Activated CD8-positive, alpha-beta memory T cell treated with anti-CD3 and anti-CD28 coated beads for 24 hours (primary cell): ENCODE measurements at places on chromosomes 16 and 17.

DNA sequence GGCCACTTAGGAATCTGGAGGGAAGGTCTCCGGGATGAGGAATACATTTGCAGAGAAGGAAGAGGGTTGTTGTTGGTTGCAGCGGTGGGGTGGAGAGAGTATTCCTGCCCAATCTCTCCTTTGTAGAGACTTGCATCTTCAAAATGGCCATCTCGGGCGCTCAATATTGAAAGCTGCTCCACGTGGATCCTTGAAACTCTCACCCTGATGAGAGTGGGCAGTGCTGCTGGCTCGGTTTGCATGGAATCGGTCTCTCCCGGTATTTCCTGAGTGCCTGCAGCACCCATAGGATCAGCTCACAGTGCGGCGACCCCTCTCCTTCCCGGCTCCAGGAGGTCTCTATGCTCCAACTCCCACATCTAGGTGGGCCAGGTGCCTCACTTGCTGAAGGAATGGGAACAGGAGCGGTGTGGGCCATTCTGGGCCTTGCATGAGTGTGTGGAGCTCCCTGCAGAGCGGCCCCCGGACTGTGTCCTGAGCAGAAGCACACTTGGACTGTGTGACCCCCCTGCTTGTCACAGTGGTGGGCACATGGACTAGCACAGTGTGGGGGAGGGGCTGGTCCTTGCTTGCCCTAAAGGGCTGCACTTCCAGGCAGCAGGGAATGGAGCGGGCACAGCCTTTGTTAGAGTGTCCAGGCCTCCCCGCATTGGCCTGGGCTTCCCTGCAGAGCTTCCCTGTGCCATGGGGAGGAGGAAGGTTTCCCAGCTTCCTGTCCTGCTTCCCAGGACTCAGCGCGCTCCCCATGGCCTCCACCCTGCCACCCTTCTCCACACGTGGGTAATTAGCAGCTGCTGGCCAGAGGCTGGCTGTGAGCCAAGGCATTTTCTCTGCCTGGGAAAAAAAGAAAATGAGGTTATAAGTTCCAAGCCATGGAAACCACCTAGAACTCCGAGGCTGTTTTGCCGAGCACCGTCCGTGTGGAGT, 139.3 kb downstream of the IRF8 start:
- no peak for DNase-seq

DNA sequence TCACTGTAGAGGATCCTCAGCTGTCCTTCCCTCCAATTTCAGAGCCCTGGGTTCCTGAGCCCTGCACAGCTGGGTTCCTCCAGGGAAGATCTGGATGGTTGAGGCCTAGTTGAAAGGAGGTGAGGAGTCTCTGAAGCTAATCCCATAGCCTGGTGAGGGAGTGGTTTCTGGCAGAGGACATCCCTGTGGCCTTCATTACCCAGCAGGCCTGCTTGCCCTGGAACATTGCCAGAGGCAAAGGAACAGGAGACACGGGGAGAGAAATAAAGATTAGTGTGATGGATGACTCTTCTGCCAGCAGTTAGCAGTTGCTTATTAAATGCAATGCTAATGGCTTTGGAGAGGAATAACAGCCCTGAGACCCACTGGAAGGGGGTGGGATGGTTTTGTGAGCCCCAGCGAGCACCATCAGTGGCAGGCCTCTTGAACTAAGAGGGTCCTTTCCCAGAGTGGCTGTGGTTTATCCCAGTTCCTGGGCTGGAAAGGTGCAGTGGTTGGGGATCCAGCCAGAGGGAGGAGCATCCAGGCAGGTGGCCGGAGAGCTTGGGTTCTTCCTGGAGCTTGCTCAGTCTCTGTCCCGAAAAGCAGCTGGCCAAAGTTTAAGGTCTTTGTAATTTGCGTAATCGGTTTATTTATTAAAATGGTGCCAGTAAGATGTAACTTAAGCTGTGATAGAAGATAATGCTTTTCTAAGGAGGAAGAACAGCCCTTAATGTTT, 209.7 kb downstream of the CCDC182 start:
- no peak for DNase-seq

DNA sequence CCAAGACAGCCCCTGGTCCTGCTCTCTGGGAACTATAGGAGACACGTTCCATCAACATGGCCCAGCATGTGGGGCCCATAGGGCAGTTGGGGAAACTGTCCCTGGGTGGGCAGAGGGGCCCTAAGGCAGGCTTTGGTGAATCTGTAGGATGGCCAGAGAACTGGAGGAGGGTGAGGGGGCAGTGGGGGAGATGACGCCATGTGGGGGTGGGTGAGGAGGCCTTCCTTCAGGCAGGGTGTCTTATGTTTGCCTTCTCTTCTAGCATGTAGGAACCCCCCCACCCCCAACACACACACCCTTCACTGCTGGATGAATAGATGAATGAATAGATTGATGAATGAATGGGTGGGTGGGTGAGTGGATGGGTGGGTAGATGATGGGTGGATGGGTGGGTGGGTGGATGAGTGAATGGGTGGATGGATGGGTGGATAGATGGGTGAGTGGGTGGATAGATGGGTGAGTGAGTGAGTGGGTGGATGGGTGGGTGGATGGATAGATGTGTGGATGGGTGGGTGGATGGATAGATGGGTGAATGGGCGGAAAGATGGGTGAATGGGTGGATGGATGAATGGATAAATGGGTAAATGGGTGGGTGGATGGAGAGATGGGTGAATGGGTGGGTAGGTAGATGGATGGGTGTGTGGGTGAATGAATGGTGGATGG, 2.5 kb upstream of the CBFA2T3 start:
- no peak for DNase-seq

DNA sequence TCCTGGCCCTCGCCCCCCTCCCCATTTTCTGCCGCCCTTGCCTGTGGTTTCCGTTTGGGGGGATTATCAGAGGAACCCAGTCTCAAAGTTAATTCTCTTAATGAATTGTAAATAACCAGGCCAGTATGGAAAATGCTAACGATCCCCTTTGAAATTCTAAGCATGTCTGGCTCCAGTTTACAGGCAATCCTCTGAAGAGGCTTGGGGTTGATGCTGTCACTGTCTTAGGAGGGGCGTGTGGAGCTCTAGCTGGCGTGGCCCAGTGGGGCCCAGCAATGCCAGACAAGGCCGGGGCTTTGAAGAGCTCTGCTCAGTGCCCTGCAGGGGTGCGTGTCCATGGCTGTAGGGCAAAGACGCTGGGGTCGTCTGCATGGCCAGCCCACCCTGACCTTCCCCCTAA, 164.6 kb downstream of the CYLD start:
- no peak for DNase-seq

DNA sequence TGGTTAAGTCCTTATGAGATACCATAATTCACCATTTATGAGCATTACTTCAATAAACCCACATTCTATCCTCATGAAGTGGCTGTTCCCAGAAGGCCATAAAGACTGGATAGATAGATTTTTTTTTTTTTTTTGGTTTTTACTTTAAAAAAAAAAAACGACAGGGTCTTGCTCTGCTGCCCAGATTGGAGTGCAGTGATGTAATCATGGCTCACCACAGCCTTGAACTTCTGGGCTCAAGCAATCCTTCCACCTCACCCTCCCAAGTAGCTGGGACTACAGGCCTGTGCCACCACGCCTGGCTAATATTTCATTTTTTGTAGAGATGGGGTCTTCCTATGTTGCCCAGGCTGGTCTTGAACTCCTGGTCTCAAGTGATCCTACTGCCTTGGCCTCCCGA, 102.3 kb downstream of the XYLT1 start:
- DNase-seq: no peak

DNA sequence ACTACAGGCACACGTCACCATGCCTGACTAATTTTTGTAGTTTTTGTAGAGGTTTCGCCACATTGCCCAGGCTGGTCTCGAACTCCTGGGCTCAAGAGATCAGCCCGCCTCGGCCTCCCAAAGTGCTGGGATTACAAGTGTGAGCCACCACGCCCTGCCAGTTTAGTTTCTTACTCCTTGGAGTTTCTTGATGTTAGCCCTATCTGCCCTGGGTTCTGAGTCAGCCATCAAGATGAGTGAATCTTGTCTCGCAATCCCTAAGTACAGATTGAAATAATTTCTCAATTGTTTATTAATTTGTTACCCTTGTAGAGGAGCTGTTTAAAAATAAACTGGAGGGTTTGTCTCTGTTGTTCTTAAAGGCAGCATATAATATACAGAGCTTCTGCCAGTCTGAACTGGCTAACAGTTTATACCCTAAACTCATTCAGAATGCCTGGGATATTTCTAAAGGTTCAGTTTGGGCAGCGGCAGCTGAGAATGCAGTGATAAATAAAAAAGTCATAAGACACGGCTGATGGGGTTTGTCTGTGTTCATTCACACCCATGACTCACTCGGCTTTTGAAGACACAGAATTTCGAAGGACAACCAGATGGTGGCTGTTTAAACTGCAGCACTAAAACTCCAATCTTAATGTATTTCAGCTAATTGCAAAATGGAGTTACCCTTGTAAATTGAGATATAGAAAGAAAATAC, 39.6 kb downstream of the GPRC5B start:
- no peak for DNase-seq

GRCh38 chr17:72474719-72475477, 354.1 kb downstream of the SOX9 start:
- DNase-seq: no peak

DNA sequence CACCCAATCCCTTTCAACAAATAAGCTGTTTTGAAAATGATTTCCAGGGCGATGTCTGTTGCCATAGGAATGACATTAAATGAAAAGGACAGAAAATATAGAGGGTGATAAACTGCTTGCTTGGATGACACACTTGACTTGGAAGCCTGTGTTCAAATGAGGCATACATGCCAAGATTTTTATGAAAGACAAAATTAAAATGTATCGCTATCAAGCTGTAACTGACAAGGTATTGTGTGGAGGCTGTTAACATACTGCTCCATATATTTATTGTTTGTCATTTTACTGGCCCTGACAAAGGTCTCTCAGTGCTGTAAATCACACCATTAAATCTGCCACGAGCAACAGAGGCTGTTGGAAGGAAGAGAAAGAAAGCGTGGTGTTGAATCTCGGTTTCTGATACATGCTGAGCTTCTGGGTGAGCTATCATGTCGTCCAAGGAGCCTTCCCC, 456.2 kb upstream of the SALL1 start:
- DNase-seq: no peak

DNA sequence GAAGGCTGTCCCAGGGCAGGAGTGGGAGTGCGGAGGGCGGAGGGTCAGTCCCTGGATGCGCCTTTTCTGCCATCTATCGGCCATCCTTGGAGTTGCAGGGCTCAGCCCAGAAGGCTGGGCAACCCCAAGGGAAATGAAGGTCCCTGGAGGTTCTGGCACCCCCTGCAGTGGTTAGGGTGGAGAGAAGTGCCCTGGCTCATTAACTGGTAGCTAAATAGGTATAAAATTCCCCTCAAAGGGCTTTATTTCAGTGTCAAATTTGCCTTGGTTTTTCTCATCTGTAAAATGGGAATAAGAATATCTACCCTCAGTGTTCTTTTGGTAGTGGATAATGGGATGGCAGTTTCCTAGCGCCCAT, 22.4 kb downstream of the C17orf75 start:
- DNase-seq: peak; percentile 93

DNA sequence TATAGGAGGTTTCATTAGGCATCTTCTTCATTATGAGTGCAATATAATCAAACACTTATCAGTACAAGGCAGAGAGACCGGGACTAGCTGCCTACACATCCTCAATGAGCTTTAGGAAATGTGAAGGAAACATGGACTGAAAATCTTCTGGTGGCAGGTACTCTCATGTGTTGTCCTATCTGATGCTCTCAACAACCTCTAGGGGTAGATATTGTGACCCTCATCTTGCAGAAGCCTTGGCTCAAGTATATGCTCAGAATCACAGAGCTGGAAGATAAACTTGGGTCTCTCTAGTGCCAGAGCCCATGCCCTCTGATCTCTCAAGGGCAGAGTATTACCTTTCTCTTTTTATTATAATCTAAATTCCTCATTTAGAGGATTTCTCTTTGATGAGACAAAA, 181.6 kb upstream of the C17orf78 start:
- DNase-seq: no peak

- no peak for DNase-seq
Observed at GRCh38 chr17:69579961-69580677, 165.6 kb downstream of the MAP2K6 start.

DNA sequence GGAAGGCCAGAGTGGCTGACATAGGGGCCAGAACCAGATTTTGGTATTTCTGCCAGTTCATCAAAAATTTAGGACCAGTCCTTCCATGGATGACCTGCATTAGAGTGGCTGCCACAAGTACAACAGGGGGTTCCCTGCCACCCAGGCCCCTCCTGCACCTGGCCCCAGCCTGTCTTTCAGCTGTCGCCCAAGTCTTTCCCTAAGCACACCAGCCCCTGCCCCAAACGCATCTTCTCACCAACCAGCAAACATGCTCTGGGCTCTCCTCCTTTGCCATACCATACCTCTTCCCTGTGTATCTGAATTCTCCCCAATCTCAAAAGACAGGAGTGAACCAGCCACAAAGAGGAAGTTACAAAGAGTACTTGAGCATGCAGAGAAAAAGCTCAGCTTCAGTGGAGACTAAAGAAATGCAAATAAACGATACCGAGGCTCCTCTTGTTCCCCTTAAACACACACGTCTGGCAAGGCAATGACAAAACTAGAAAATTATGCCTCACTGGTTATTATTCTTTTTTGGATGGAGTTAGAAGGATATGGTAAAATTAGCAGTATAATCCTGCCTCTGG, 130.6 kb downstream of the DYNLRB2 start:
- DNase-seq: no peak

- no peak for DNase-seq
Observed at GRCh38 chr16:62386411-62386810, 350.2 kb upstream of the CDH8 start.

DNA sequence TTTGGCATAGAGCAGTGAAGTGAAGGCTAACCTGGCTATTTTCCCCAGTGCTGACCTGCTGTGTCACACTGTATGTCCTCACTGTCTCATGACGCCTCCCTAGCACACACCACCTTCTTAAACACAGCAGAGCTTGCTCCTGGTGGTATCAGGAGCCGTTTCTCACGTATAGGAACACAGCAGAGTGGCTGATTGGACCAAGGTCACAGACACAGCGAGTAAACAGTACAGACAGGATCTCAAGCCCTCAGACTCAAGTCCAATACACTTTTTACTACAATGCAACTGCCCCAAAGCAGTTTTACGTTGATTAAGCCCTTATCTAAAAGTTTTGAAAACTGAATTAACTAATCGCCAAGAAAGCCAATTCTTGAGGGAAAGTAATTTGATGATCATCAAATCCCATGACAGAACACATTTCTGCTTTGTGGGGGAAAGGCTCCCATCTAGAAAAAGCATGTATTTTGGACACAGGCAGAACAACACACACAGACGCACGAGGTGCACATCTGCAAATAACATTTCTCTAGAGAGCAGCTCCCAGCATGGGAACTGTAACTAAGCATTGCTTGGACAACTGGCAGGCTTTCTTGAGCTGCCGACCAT, 15.2 kb downstream of the ARHGAP17 start:
- peak; percentile 28 for DNase-seq

DNA sequence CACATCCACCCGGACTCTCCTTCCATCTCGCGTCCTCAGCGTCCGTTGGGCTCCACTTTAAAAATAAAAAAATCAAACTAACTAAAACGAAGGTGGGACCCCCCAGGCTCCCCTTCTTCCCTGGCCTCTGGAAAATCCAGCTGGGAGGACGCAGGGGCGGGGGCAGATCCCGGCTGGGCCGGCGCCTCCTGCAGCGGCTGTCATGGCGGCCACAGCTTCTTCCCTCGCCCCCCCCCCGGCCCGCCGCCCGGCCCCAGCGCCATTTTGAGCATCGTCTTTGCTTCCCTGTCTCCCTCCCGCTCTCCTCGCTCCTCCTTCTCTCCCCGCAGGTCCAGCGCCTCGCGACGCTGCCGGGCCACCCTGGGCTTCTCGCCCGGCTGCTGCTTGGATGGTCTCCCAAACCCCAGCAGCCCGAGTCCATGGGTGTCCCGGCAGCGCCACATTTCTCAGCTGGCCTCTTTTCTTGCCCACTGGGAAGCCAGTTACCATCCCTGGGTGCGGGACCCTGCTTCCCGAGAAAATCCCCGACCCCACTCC, 3.3 kb downstream of the HOXB2 start:
- DNase-seq: peak; percentile 80
